Nucleus accumbens (tissue), 56 donors: ENCODE measurements at places on chromosomes 11 and 22.

GRCh38 chr22:30989474-30989873, 20.4 kb downstream of the TUG1 start:
- no peak for DNase-seq

DNA sequence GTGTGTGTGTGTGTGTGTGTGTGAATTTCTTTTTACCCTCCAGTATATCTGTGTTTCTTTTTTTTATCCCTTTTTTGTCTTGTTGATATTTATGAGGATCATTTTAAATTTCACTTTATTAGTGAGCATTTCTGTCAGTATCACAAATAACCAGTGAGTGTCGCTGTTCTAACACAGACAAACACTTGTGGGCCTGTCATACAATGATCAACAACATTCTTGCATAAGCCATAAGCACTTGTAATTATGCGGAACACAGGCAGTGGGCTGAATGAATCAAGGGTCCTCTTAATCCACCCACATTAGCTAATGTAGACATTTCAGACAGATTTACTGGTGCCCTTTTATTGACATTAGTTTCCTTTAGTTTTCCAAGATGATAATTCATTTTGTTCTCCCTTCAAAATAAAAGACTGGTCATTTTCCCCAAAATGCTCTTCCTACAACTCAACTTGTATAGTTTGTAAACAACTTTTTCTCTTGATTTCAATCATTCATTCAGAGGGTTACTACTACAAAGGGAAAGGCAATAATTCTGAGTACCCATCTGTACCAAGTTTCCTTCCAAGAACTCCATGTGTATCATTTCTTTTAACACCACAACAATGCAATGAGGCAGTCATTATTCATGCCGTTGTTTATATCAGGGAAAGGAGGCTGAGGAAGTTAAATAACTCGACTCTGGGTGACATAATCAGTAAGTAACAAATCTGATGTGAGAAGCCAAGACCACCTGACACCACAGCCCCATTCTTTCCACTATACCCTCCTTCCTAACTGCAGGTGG, 34.5 kb upstream of the ANO3 start:
- no peak for DNase-seq

DNA sequence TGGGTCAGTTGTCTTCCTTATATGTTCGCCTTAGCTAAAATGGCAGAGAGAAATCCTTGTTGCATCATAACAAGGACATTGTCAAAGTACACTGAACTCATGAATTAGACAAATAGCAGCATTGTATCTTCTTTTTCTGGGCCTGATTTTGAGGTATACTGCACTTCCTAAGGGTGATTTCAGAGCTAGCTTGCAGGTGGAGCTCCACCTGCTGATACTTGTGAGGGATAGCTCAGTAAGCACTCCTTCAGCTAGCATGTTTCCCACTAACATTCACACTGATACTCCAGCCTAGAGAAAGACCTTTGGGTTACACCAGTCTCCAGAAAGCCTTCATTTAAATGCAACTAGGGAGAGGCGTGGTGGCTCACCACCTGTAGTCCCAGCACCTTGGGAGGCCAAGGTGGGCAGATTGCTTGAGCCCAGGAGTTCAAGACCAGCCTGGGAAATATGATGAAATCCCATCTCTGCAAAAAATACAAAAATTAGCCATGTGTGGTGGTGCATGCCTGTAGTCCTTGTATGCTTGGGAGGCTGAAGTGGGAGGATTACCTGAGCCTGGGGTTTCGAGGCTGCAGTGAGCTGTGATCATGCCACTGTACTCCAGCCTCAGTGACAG, 29.8 kb downstream of the JAM3 start:
- DNase-seq, result no peak

- no peak for DNase-seq
These were observed 201.5 kb downstream of the TRIM29 start for GRCh38 chr11:119936426-119936825.

DNA sequence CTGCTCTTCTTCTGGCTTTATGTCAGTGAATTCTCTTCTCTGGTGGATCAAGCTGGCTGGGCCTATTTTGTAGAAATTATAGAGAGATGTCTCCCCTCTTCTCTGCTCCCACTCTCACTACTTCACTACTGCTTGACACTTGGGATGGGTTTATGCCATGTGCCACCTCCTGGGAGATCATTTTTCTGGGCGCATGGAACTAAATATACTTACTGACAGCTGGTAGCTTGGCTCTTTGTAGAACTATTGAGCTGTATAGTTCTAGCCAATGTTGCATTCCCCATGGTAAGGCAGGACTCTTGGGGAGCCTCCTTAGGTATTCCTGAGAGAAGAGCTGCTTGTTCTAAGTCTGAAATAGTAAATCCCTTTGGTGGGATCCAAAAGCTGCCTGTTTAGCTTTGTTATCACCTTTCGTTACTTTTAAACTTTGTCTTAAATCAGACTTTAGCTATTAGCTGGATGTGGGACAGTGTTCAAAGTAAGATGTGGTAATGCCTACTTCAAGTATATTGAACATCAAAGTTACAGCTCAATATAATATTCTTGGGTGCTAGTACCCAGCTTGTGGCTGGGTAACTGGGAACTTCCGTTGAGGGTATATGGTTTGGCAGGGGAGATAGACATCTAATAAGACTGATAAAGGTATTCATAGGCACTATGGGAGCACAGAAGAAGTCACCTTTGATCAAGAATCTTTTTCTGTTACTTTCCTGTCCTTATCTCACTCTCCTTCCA, 87.5 kb upstream of the RRM1 start:
- no peak for DNase-seq

DNA sequence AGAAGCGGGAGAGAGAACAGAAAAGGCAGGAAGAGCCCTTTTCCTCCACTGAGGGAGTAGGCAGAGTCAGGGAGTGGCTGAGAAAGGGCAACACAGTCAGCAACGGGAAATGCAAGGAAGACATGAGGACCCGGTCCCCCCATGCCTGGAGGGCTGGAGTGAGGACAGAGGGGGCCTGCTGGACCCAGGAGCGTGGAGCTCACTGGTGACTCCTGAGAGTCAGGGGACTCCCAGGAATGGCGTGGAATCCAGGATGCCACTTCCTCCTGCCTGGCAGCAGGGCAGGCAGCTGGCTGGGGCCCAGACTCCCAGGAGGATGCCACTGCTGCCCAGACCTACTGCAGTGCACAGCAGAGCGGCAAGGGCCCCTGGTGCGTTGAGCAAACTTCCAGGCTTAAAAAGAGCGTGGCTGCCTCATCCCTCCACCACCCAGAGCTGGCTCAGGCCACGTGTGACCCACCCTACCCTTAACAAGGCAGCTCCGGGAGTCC, 11.3 kb downstream of the C11orf21 start:
- DNase-seq, result no peak

GRCh38 chr11:357582-357981, 11.7 kb upstream of the B4GALNT4 start:
- DNase-seq, result no peak

- no peak for DNase-seq
These were observed 8.2 kb downstream of the ARRB1 start for GRCh38 chr11:75342966-75343870.
